HuH-7.5 (cell line): ENCODE measurements at places on chromosomes 6 and 20.

- no peak for DNase-seq
Measured at GRCh38 chr6:92114797-92115196, 1304.6 kb downstream of the EPHA7 start.

DNA sequence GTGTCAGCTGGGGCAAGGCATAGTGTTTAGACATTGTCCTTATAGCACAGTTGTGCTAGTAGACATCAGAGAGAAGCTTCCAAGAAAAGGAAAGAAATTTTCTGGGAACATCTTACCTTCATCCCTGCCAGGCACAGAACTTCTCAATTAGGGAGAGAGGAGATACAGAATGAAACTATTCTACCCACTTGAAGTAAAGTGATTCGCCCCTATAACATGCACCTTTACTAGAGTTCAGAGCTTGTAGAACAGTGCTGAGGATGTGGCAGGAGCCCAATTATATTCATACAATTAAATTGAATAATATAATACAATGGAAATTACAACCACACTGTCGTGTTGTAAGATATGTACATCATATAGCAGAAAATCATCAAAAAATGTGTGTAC lies 1063.9 kb upstream of the CITED2 start:
- DNase-seq, result no peak

GRCh38 chr6:106913676-106914280 lies 60.8 kb downstream of the CD24 start:
- no peak for DNase-seq

- no peak for DNase-seq
Measured at GRCh38 chr6:142152746-142153145, 5.7 kb downstream of the VTA1 start.

- DNase-seq, result no peak
Measured at GRCh38 chr6:27863962-27864905, 48.0 kb downstream of the OR2B2 start.

- no peak for DNase-seq
Measured at GRCh38 chr6:30683183-30683979, 3.1 kb downstream of the PPP1R18 start.

- DNase-seq, result no peak
Measured at GRCh38 chr20:23228912-23229311, 121.7 kb upstream of the NXT1 start.

DNA sequence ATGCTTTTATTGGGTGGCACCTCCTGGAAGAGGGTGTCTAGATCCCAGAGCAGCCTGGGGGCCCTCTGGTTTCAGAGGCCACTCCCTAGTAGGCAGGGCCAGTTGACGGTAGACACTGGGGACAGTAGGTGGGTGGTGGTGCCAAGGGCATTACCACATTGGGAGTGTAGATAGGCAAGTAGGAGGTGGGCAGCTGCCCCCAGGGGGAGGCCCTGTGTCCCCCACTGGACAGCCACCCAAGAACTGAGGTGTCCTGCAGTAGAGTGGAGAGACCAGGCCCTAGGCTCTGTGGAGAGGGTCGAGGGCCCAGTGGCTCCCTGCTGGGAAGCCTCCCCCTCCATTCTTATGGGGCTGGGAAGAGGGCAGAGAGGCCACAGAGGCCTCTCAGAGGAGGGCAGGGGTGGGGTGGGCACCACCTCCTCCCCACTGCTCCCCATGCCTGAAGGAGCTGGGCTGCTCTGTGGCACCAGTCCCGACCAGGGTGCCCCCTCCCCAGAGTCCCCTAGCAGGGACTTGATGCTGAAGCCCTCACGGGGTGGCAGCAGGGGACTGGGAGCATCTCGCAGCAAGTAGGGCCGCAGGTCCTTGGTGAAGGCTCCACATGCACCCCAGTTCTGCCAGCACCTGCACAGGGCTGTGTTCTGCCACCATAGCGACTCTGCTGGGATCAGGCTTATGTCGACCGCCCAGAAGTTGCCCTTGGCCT lies 305.0 kb upstream of the KCNQ5 start:
- no peak for DNase-seq

GRCh38 chr6:27553123-27553904 lies 80.4 kb upstream of the ZNF184 start:
- no peak for DNase-seq

DNA sequence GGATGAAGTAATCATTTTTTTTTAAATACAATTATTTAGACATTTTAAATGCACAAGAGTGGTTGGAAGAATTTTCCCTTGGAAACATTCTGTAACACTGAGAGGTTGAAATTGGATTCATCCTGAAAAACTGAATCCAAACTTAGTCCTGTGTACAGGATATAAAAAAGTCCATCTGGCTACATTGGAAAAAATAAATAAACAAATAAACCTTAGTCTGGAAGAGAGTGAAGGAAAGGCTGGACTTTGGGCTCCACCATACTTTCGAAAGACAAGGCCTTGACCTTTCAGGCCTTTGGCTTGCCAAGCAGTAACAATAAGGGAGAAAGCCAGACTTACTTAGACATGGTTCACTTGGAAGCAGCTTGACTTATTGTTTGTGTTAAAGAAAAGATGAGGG lies 664.3 kb downstream of the TENT5A start:
- no peak for DNase-seq

- no peak for DNase-seq
Measured at GRCh38 chr6:37548067-37548674, 48.5 kb upstream of the CCDC167 start.

DNA sequence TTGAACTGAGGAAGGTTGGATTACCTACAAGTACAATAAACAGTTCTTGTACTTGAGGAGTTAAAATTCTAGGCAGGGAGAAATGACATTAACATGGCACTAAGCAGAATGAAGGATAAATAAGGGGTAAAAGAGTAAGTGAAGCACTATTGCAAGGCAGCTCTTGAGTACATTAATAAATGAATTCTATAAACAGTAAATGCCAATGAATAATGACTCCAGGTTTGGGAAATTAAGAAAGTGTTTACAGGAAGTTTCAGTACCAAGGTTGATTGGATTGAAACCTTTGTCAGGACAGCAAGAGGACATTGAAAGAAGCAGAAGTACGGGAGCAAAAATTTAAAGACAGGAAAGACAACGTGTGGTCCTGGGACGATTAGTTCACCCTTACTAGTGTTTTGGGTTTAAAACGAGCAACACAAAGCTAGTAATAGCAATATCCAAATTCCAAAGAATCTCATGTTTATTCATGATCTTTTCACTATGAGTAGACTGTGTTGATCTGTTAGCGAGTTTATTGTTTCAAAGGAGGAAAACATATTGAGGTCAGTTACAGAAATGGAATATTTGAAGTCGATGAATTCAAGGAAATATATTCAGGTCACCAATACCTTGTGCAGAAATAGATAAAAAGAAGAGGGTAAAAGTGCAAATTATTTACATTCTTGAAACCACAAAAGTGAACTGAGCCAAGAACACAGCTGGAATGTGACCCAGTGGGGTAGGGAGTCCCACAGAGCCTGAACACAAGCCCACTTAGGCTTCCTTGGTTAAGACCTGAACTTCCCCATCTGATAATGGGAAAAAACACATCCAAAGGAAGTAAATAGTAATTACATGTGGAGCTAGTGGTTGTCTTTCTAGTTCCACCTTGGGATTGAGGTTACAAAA lies 80.8 kb downstream of the MKKS start:
- no peak for DNase-seq

GRCh38 chr6:19988555-19988954 lies 151.4 kb downstream of the ID4 start:
- DNase-seq, result no peak

GRCh38 chr6:163001330-163001729 lies 273.6 kb downstream of the PACRG start:
- no peak for DNase-seq

- DNase-seq, result no peak
Measured at GRCh38 chr6:37095997-37096396, 74.0 kb upstream of the PIM1 start.

DNA sequence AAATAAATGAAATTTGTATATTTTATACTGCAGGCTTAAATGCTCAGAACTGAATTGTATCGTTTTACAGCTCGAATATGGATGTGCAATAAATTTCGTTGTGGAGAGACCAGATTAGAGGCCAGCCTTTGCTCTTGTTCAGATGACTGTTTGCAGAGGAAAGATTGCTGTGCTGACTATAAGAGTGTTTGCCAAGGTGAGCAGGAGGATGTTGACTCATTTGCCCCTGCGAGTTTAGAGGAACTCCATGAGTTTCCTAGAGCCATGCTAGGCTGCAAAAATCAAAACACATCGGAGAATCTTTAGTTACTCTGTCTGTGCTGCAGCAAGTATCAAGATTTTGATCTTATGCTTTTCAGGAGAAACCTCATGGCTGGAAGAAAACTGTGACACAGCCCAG lies 15.4 kb downstream of the ENPP3 start:
- no peak for DNase-seq

DNA sequence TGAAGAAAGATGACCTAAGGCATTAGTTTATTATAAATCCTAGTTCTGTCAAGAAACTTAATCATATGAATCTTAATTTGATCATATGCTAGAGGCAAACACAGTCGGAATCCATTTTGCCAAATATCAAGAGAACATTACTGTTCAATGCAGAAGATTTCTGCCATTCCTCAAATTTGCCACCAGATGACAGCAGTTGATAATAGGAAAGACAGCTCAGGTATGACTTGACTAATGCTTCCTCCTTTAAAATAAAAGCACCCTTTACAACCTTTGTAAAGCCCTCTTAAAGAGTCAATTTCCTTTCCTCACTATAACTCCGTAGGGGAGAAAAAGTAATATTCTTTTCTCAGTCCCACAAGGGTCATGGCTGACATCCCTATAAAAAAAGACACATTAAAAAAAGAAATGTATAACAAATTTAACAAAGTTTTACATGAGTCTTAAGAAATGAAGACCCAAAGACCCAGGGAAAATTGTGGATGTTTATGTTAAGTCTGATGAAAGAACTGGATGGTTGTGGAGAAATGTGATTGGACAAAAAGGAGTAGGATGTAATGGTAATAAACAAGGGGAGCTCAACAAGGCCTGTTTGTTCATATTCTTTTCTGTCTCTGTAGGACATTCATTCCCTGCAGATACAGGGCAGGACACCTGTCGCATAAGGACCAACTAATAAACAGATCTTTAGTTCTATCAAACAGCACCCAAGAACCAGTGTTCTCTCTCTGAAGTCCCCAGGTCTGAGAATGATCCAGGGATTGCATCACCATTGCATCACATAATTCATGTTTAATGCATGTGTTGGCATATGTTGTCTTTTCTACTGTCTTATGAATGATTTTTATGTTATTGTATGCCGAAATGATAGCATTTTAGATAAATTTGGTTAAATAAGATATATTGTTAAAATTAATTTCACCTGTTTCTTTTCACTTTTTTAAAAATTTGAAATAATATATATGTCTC lies 23.0 kb upstream of the IL17A start:
- DNase-seq, result no peak

DNA sequence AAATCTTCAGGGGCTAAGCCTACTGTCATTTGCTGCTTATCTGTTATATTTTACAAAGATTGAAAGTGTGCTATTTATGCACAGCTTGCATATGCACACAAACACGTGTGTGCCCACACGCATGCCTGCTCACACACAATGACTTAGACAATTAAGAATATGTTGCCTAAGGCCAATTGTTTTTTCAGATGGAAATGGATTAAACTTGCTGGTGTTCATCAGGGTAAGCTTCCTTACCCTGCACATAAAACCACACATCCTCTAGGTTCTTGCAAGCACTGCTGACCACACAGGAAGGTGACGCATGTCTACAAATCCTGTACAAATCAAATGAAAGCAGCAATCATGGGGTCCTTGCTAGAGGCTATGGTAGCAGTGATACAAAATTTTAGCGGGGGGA lies 58.4 kb downstream of the GJA10 start:
- no peak for DNase-seq

GRCh38 chr6:122026582-122027369 lies 372.7 kb upstream of the HSF2 start:
- no peak for DNase-seq

GRCh38 chr20:59299945-59300332 lies 472 bp upstream of the EDN3 start:
- no peak for DNase-seq

DNA sequence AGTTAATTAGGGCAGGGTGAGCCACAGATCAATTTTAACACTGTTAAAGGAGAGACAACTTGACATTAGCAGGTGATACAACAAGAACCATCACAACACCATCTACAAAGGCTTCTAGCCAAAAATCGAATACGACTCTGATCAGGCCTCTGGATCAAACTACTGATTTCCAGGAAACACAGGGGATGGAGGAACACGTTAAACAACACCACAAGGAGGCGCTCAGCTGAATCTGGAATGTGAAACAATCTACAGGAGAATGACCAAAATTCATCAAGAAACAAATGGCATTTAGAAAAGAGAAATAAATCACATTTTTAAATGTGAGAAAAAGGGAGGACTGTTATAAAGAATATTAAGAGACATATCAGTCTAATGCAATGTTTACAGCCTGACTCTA lies 13.5 kb upstream of the MAFB start:
- DNase-seq, result no peak

DNA sequence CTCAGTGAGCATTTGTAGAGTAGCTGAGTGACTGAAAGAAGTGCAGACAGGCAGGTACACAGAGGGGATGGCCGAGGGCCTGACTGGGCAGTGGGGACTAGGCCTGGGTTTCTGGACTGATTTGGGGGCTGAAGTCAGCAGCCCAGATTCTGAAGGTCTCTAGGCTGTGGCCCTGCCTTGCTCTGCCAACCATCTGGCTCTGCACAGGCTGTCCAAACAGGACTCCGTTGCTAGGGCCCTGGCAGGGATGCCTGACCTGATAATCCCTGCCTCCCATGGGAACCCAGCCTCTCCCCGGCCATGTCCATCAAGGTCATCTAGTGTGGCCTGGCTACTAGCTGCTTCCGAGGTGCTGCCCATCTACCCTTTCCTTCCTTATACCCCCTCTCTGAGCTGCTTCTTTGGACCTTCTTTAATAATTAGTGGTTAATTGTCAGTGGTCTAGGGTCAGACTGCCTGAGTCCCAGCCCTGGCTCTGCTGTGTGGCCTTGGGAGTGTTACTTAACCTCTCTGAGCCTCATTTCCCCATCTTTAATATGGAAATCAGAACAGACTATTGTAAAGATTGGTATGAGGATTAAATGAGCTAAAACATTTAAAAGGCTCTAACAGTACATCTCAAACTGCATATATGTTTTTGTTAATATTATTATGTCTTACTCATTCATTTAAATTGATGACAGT lies 137.9 kb downstream of the VEGFA start:
- no peak for DNase-seq

DNA sequence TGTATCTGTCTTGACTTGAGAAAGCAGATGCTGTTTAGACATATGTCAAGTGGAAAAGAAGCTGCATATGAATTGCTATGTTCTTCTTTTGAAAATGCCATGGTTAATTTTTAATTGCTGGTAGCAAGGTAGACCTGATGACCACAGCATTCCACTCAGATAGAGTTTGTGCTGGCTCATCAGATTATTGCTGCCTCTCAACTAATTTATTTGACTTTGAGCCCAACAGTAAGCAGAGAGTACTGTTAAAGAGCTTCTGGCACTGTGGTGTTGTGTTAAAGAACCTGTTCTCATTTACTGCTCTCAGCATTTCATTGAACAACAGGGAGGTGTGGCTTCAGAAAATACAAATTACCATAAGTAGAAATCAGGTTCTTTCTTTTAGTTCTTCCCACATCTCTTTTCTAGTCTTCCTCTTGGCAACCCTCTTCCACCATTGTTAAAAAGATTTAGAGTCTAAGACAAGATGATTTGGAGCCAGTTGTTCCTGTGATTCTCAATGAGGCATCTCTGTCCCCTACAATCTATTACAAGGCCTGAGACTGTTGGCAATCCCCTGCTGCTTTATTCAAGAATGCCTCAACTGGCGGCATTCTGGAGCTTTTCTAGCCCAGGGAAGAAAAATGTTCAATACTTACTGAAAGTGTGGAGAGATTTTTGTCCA lies 967.6 kb upstream of the GJE1 start:
- no peak for DNase-seq

- DNase-seq, result no peak
Measured at GRCh38 chr6:113182370-113183141, 674.6 kb upstream of the MARCKS start.
